ENCODE measurements at places on chromosomes 16 and 17.

DNA sequence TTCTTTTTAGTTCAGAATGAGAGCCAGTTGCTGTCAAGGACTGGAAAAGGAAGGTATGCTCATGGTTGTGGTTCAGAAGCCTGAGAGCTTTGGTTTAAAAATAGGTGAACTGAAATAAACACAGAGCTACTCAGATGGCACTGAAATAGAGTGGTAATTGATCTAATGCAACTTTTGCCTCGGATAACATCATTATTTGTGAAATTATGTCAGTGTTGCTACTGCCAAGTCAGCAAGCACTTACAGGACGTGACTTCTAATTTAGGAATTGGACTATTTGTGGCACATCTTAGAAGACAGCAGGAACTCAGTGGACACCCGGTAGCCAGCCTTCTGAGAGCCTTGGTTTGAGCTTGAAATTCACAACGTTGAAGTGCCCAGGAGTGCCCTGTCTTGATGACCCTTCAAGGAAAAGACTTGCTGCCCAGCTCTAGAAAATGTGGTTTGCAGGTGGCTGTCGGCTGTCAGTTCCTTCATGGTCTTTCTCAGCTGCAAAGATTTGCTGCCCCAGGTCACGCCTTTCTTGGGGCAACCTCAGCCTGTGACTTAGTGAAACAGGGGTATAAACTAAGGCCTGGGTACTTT, 42.0 kb upstream of the XYLT1 start:
- DNase-seq, result no peak

GRCh38 chr16:49496656-49497055, 123.1 kb downstream of the C16orf78 start:
- no peak for DNase-seq

DNA sequence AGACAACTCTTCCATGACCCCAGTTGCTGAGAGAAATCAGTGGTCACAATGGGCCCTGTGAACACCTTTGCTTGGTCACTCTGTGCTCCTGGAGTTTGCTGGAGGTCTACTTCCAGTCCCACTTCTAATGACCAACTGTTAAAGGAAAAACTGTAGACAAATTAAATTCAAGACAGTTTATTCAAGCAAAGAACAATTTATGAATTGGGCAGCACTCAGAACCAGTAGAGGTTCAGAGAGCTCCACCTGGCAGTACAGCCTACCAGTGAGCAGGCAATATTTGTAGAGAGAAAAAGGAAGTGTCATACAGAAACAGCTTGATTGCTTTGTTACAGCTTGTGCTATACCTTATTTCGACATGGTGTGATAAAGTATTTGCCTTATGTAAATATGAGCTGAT, 116.5 kb downstream of the HS3ST3B1 start:
- DNase-seq, result no peak

GRCh38 chr17:49746791-49747490, 17.0 kb downstream of the FAM117A start:
- no peak for DNase-seq

DNA sequence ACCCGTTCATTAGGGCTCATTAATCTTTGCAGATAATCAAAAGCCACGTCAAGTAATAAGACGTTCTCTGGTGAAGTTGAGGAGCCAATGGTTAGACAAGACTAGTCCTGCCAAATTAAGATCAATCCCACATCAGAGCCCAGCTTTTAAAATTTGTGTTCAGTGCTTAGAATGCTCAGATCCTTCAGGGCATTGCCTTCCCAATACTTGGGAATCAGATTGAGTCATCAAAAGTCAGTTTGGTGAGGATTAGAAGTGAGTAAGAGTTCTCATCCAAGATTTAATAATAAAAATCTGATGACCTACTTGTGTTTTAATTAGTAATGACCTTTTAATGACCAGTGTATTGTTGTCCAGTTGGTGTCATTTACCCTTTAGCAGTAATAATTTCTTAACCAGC, 19.8 kb downstream of the MAP2K4 start:
- DNase-seq, result no peak

- no peak for DNase-seq
Observed at GRCh38 chr16:23862556-23862955, 26.8 kb downstream of the PRKCB start.

DNA sequence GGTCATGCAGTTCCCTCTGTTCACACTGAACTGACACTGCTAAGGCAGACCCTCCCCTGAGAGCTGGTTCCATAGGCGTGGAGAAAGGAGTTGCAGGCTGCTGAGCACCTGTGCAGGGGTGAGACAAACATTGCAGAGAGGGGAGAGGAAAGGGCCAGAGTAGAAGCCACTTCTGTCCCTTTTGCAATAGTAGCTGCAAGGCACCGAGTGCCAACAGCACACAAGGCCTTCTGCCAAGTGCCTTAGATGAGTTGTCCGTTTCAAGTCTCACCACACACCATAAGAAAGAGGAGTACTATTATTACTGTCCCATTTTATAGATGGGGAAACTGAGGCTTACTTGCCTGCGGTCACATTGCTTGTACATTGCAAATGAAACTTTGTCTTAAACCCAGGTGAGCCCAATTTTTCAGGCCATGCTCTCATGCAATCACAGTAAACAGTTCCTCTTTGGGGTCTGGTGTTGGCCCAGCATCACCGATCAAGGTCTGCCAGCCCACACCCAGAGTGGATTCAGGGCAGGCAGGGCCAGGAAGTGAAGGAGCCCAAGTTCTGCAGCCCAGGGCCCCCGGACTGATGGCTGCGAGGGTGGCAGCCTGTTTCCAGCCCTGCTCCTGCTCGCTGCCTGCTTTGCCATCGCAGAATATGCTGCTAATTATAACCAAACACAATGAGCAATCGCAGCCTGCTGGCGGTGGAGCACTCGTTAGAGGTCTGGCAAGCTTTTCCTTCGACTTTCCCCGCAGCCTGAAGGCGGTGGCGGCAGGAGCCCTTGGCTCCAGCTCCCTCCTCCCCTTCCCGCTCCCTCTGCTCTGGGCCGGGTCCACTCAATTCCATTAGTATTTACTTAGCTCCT, 36.8 kb upstream of the DYNLL2 start:
- DNase-seq, result no peak

DNA sequence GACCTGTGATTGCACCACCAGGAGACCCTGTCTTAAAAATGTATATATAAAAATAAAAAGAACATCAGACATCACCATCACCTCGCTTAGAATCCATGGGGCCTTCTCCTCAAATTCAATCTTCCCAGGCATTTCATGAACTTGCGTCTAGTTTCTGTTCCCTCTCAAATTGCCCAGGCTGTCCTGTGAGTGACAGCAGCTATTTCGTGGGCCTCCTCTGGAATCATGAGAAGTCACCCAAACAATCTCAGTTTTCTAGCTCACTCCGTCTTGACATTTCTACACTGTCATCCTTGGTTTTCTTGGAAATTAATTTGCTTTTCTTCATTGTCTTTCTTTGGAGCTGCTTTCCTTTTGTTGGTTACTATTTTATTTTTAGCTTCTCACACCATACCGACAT, 7.3 kb downstream of the SLC52A1 start:
- no peak for DNase-seq

- DNase-seq, result no peak
Observed at GRCh38 chr16:4375717-4376116, 4.1 kb downstream of the VASN start.

GRCh38 chr16:23174622-23175021, 7.9 kb upstream of the SCNN1G start:
- DNase-seq, result no peak
